ENCODE measurements at places on chromosomes 2 and 18.

DNA sequence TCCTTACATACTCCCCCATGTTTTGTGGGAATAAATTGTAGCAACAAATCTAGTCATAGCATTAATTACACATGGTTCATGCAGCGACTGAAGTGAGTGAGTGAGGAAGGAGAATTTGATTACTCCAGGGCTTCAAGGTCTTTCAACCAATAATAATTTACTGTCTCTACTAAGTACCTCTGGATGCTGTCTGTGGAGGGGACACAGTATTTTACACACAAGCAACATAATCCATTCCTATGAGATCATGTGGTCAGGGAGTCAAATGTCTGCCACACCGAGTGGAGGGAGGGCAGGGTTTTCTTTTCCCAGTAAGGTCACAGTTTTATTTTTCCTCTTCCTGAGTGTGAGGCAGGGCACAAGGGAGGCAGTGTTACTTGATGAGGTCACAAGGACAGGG is 334.7 kb upstream of the CELF4 start:
- no peak for DNase-seq

DNA sequence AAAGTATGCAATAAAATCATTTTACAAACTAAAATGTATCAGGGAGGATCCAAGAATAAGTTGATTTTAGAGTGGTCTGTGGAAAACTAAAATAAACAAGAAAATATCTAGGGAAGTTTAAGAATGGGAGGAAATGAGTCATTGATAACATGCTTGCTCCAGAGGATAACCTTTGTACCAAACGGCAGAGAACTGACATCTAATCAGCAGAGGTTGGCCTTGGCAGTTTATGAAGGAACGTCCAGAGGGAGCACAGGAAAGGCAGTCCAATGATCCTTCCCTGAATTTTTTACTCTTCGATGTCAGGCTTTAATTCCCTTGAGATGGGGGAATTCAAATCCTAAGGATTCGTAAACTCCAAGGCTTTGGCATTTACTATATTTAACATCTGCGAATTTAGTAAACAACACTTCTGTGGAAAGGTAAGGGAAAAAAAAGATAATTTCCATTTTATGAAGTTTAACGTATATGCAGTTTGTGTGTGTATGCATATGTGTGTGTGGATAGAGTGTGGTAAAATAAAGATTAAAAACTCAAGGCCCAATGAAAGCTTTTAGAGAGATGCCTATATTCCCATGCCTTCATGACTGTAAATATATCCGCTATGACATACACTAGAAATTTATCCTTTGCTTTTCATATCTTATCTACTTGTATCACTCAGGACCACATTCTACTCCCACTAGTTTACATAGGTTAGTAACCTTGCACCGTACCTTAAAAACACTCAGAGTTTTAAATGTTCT is 8.7 kb upstream of the INPP1 start:
- no peak for DNase-seq

GRCh38 chr2:156305121-156305520 is 27.4 kb downstream of the NR4A2 start:
- no peak for DNase-seq

GRCh38 chr2:42949125-42949524 is 156.7 kb upstream of the HAAO start:
- no peak for DNase-seq

DNA sequence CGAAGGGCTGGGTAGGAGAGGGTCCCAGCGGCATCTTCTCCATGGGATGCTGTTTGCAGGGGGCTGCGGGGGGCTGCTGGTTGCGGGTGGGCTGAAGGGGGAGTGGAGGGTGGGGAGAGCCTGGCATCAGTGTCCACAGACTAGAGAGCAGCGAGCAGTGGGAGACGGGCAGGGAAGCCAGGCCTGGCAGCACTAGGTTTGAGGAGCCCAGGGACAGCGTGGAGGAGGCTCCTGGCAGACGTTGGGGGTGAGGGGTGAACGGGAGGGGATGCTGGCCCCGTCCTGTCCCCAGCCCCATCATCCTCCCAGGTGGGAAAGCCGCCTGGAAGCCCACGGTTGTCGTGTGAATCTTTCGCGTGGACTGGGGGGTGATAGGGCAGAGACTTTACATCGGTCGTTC is 48.2 kb upstream of the TFCP2L1 start:
- no peak for DNase-seq

DNA sequence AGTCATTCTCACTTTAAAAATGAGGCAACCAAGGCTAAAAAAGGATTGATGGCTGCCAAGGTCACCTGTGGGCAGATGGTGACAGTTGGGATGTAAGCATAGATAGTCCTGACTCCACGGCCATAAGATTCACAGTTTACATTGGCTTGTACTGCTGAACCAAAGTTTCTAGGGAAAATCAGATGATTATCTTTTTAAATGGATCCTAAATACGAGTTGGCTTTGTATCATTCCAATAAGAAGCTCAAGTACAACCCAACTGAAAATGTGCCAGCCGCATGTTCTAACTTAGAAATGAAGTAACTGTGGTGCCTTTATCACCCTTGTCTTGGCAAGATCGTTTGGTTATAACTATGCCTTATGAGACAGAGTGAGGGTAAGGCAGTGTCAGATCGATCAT is 27.6 kb downstream of the HK2 start:
- no peak for DNase-seq

DNA sequence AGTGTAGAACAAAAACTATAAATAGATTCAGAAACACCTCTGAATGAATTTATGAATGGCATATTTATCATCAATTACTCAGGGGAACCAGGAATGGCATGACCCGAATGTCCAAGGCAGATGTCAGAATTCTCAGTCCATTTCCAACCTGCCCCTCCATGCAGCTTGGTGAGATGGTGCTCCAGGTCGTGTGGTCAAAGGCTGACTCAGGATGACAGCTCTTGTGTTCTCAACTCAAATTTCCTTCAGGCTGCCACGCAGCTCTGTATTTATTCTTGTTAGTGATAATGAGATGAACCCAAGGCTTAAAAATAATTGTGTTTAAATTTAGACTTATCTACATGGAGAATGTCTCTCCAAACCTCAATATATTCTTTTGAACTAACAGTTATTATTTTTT is 146.9 kb downstream of the METTL4 start:
- no peak for DNase-seq

All from fibroblast of skin of right quadriceps (primary cell).